ENCODE measurements at places on chromosomes 4 and X.

GRCh38 chrX:35444671-35445355 lies 353.3 kb upstream of the MAGEB16 start:
- no peak for DNase-seq

DNA sequence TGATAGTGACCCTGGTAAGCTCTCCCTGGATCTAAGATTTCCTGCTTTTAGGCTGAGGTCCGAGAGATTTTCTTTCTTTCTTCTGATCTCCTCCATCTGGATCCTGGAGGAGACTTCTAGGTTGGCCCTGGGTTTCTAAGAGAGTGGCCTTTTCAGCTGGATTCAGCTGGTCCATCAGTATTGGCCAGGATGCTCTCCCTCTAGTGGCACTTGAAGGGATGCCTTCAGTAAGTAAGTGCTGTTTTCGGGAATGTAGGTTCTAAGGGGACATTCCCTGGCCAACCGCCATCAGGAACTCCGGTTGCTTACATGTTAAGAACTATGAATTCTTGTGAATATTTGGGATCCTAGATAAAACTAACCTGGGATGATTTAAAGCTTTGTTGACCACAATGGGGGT lies 56.9 kb downstream of the SERTM2 start:
- no peak for DNase-seq

GRCh38 chrX:72060196-72060920 lies 71.4 kb downstream of the RTL5 start:
- no peak for DNase-seq

DNA sequence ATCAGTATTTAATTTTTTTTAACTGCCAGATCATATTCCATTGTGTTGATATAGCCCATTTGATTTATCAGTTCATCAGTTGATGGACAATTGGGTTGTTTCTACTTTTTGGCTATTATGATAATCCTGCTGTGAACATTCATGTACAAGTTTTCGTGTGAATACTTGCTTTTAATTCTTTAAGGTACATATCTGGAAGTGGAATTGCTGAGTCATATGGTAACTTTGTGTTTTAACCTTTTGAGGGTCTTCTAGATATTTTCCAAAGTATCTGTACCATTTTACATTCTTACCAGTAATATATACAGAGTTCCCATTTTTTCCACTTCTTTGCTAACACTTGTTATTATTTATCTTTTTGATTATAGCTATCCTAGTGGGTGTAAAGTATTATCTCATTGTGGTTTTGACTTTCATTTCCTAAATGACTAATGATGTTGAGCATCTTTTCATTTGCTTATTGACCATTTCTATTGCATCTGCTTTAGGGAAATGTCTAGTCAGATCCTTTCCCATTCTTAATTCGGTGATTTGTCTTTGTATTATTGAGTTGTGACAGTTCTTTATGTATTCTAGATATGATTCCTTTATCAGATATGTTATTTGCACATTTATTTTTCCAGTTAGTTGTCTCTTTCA lies 75.2 kb upstream of the NUDT6 start:
- DNase-seq = no peak

DNA sequence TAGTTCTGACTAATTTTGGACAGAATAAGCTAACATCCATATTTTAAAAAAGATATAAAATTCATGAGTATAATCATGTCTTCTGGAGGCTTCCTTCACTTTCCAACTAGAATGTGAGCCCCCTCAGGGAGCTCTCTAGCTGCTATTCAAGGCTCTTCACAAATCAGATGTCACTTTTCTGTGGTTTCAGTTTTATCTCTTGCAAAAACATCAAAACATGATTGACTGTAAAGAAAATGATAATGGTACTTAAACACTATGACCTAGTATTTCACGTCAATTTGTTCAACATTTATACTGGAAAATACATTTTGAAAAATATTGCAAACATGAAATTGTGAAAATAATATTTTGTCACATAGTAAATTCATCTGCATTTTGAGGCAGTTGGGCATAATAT lies 234.2 kb downstream of the UNC5C start:
- DNase-seq = no peak

GRCh38 chr4:32189130-32189529 lies 1469.0 kb downstream of the PCDH7 start:
- no peak for DNase-seq

DNA sequence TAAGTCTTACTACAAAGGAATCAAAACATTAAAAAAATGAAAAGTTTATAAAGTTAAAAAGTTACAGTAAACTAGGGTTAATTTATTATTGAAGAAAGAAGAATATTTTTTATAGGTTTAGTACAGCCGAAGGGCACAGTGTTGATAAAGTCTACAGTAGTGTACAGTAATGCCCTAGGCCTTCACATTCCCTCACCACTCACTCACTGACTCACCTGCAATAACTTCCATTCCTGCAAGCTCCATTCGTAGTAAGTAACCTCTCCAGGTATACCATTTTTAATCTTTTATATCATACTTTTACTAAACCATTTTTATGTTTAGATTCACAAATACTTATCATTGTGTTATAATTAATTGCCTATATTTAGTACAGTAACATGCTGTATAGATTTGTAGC lies 307.5 kb upstream of the FAM241A start:
- no peak for DNase-seq

- no peak for DNase-seq
Measured at GRCh38 chr4:30821859-30822612, 101.9 kb downstream of the PCDH7 start.

DNA sequence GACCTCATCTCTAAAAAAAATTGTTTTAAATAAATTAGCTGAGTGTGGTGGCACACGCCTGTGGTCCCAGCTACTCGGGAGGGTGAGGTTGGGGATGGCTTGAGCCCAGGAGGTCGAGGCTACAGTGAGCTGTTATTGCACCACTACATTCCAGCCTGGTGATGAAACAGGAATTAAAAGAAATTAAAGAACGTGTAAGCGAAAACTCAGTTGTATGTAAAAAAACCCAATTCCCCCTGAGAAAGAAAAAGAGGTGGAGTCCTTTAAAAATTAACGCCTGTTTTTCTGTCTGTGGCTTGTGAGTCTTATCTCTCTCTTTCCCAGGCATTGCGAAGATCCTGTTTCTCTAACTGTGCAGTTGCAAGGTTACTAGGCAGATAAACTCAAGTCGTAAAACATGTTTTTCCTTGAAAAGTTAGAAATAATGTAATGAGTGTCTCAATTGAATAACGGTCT lies 22.1 kb downstream of the EPGN start:
- peak; percentile 14 for DNase-seq

GRCh38 chrX:10795721-10796120 lies 175.3 kb upstream of the MID1 start:
- no peak for DNase-seq

DNA sequence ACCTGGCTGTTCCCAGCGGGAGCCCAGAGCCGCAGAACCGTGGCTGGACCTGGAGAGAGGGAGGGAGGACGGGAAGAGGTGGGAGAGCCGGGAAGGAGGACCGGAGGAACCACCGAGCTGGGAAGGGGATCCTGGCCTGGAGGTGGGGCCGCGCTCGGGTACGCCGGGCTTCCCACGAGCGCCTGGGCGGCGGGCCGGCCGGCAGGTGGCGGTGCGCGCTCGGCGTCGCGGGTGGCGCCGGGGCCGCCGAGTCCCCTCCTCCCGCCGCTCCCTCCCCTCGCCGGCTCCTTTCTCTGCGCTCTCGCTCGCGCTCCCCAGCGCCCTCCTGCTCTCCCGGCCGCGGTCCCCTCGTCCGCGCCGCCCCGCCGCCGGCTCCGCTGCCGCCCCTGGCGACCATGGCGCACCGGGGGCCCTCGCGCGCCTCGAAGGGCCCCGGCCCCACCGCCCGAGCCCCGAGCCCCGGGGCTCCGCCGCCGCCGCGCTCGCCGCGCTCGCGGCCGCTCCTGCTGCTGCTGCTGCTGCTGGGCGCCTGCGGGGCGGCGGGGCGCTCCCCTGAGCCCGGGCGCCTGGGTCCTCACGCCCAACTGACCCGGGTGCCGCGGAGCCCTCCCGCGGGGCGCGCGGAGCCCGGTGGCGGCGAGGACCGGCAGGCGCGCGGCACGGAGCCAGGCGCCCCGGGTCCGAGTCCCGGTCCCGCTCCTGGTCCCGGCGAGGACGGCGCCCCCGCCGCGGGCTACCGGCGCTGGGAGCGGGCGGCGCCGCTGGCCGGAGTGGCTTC lies at the start of gene SORCS2:
TSS of gene SORCS2 (plus strand) at position 287 of the 778 bp plus-strand sequence.
- peak; percentile 2 for DNase-seq

- no peak for DNase-seq
Measured at GRCh38 chrX:53247928-53248327, 22.9 kb upstream of the KDM5C start.

- DNase-seq = no peak
Measured at GRCh38 chr4:150874338-150875226, 140.5 kb downstream of the LRBA start.

GRCh38 chrX:16855363-16856075 lies 14.6 kb downstream of the RBBP7 start:
- DNase-seq = no peak

- no peak for DNase-seq
Measured at GRCh38 chr4:152970102-152970820, 34.1 kb downstream of the FHDC1 start.

DNA sequence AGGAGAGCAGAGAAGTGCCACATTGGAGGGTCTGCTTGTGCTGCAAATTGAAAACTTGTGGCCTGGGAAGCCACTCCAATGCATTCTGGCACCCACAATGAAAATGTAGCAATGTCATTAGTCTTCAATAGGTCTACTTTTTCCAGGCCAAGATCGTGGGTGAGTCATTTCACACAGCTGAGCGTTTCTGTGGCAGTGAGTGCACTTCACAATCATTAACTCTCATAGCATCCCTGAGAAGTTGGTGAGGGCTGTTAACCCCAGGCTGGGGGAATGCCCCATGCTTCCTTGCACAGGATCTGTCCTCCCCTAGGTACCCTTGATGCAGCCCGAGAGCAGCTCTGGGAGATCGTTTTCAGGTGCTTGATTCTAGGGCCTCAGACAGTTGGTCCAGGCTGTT lies 196.8 kb upstream of the ATP6AP2 start:
- DNase-seq = no peak

- no peak for DNase-seq
Measured at GRCh38 chr4:38004062-38004461, 43.9 kb downstream of the PTTG2 start.

DNA sequence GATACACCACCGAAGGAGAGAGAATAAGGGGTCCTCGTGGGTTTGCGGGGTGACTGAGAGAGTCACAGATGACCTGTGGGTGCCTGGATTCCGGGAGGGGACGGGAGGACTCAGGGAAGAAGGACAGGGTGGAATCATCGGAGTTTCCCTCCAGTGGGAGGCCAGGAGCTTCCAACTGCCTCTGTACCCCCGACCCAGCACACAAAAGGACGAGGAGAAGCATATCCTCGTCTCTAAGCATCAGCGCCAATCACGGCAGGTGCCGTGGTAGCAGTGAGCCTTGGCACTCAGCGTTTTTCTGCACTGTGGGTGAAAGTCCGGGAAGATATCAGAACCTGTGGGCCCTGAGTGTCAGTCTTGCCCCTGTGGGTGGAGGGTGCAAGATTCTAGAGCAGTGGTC lies 62.0 kb downstream of the ASMT start:
- DNase-seq = no peak

DNA sequence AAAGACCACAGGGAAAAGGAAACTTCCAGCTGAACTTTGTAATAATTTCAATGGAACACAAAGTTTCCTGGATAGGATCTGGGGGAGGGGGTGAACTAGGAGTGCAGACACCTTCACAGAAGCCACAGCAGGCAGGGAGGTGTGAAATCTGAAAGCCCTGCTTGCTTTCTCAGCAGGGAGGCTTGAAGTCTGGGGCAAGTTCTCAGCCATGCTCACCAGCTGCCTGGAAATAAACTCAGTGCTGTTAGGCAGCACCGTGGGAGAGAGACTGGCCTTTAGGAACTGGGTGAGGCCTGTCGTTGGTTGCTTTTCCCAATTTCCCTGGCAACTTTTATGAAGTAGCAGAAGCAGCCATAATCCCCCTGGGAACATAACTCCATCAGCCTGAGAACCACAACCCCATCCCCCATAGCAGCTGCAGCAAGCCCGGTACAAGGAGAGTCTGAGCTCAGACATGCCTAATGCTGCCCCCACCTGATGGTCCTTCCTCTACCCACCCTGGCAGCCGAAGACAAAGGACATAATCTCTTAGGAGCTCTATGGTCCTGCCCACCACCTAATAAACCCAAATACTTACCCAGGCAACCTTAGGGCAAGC lies 39.2 kb upstream of the NMU start:
- DNase-seq = no peak

DNA sequence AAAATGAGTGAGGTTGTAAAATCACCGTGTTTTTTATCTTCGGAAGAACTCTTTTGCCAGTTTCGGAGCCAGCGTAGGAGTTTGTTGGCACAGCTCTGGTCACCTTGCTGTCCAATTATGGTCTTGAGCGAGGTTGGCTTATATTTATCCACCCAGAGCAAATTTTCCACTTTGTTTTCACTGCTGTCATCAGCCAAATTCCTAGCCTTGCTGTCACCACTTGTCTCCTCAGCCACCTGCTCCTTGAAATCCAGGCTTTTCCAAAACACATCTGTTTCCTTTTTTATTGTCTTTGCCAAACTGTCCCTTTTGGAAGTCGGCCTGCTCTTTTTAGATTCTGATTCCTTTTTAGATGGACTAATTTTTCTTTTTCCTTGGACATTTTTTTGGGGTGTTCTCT lies 57.6 kb downstream of the RFC1 start:
- no peak for DNase-seq

- DNase-seq = peak; percentile 17
Measured at GRCh38 chr4:112589206-112589605, 47.5 kb downstream of the ZGRF1 start.

DNA sequence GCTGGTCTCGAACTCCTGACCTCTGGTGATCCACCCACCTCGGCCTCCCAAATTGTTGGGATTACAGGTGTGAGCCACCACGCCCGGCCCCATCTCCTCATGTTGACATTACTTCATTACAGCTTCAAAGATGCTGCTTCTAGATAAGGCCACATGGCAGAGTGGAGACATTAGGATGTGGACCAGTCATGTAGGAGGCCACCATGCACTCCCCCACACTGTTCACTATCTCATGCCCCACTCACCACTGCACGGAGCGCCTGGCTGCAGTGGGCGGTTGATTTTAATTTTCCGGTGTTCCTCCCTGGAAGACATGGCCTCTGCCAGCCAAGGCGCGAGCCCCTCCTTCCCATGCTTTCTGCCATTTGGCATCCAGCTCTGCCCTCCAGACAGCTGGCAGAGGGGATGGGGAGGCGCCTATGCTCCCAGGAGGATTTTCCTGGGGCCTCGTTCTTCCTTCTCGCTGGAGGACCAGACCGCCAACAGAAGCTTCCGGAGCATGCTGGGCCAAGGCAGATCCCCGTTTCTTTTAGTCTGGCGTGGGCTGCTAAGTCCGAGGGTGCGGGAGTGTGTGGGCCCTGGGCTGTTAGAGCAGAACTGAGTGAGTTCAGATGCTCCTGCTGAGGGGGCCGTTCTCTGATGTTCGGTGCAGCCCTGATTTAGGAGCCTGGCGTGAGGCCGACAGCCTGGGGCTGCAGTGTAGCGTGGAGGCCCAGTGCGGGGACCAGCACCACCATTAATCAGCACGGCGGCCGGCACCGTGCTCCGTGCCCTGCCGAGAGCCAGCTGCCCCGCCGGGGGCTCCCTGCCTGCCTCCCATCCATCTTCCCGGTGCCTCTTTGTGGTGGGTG lies 93.1 kb downstream of the SORCS2 start:
- DNase-seq = no peak

DNA sequence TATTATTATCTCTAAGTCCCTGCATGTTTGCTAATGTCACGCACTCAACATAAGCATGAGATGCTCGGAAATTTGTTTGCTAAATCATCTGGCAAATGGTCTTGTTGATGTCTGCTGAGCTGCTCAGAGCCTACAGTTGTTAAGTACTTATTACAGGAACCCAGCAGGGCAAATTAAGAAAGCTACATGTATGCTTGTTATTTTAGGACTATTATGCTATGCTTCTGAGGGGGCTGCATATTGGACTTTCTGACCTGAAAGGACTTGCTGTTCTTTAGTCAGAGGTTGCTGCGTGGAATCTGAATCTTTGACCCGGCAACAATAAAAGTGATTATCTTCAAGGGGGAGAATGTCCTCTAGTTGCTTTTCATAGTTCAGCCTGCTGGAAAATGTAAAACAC lies 36.3 kb upstream of the TENM3 start:
- no peak for DNase-seq
